Adipose tissue (tissue), 3 donors: ENCODE measurements at places on chromosomes 2 and 18. TPM values are rescaled to one million over a fixed set of nuclear protein-coding genes. Genes with fewer than 3 reads are reported as not detected.

Gene EVA1A
- 37.3 TPM for polyA plus RNA-seq

Gene USP14
- polyA plus RNA-seq = 27.8 TPM

Gene NYAP2
- polyA plus RNA-seq = 0.02 TPM

Gene C2orf92
- polyA plus RNA-seq = 3.7 TPM

Gene CYS1
- polyA plus RNA-seq = 2.4 TPM

Gene RAB27B
- polyA plus RNA-seq = 0.92 TPM

Gene ADD2
- polyA plus RNA-seq = 0.97 TPM

Gene FZD7
- 1.6 TPM for polyA plus RNA-seq

Gene INHA
- polyA plus RNA-seq = 6.5 TPM

Gene GMCL1
- polyA plus RNA-seq = 5.8 TPM

Gene CPO
- polyA plus RNA-seq = 1.1 TPM

Gene REG1B
- polyA plus RNA-seq = 17.0 TPM

Gene UGT1A8
- polyA plus RNA-seq = not detected

Gene BMP10
- not detected for polyA plus RNA-seq

Gene EGR4
- not detected for polyA plus RNA-seq

Gene SLC5A7
- 0.01 TPM for polyA plus RNA-seq

Gene TANC1
- polyA plus RNA-seq = 4.9 TPM

Gene RSAD2
- 1.5 TPM for polyA plus RNA-seq

Gene TNFRSF11A
- 1.00 TPM for polyA plus RNA-seq

Gene SLC9A2
- polyA plus RNA-seq = 0.59 TPM

Gene ATP6V1B1
- 1.9 TPM for polyA plus RNA-seq

Gene ACKR3
- polyA plus RNA-seq = 36.0 TPM

Gene CAPN14
- 0.19 TPM for polyA plus RNA-seq

Gene CCDC74A
- polyA plus RNA-seq = 1.0 TPM

Gene CD8A
- 0.62 TPM for polyA plus RNA-seq

Gene DUSP19
- polyA plus RNA-seq = 0.77 TPM

Gene NGEF
- 0.58 TPM for polyA plus RNA-seq

Gene NAT8
- not detected for polyA plus RNA-seq

Gene CNOT9
- 9.1 TPM for polyA plus RNA-seq

Gene DAPL1
- not detected for polyA plus RNA-seq
